Type B pancreatic cell (in vitro differentiated cells): ENCODE measurements at places on chromosomes 12 and 14. TPM values are rescaled to one million over a fixed set of nuclear protein-coding genes. Genes with fewer than 3 reads are reported as not detected.

P2RX4 gene
- 17.0 and 27.9 TPM in 2 replicates for total RNA-seq

TMEM179 gene
- 5.6 and 9.0 TPM in 2 replicates for total RNA-seq

ADAM20 gene
- total RNA-seq: 0.29 and 0.85 TPM in 2 replicates

B4GALNT3 gene
- total RNA-seq: 32.5 and 103 TPM in 2 replicates

RAPGEF3 gene
- 3.7 and 4.9 TPM in 2 replicates for total RNA-seq
